ENCODE measurements at places on chromosomes 4 and X.
A peak's percentile ranks its signal among the peaks of the same experiment; 100 is the strongest.

GRCh38 chr4:98430708-98431403 is 169.7 kb downstream of the RAP1GDS1 start:
- no peak for DNase-seq

DNA sequence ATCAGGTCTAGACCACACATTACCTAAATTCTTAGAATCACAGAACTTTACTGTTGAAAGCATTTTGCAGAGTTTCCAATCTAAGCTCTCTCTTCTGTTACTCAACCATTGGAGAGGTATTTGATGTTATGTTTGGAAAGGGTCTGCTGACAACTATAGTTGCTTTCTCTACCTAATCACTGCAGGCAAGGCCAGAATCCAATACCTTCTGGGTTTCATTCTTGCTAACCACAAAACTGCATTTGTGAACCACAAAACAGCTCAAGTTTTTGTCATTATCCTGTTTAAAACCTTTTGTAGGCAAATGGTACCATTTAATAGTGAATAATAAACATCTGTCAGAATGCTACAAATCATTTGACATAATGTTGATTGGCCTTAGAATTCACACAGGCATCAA is 380.1 kb downstream of the GASK1B start:
- no peak for DNase-seq

- no peak for DNase-seq
These were observed 13.6 kb downstream of the ELOVL6 start for GRCh38 chr4:110184791-110185155.

GRCh38 chr4:37982736-37983135 is 22.5 kb downstream of the PTTG2 start:
- DNase-seq: no peak

DNA sequence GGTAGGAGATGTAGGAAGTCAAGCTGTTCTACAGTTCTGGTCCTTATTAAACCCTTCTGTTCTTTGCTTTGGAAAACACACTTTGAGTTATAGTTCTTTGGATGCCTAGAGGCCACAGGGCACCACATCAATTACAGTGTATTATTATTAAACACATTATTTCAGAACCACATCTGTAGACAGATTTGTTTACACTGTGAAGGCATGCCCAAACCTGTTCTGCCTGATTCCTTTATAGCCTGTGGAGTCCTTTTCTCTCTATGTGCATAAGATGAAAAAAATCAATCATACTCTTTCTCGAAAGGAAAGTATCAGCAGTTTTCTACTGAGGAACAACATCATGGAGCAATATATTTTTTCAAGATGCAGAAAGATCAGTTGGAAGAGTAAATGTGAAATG is 371.3 kb upstream of the INTU start:
- DNase-seq: no peak

DNA sequence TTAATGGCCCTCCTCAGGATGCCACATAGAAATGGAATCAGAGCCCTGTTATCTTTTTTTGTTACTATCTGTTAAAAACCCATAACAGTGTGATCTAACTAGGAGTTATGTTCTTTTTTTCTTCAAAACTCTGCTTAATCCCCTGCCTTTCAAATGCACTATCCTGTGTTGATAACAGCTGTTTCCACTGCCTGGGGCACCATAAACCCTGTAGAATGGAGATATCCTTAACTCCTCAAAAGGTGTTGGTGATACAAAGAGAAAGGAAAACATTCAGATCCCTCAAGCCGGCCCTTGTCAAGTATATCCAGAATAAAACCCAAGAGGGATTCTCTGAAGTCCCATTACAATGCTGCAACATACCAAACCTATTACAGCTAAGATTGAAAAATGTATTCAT is 108.6 kb downstream of the ACTRT1 start:
- DNase-seq: no peak

- DNase-seq: no peak
These were observed 525.3 kb upstream of the MAGEB2 start for GRCh38 chrX:29690061-29690460.

- DNase-seq: no peak
These were observed 1.7 kb upstream of the PCDH10 start for GRCh38 chr4:133147286-133147821.

DNA sequence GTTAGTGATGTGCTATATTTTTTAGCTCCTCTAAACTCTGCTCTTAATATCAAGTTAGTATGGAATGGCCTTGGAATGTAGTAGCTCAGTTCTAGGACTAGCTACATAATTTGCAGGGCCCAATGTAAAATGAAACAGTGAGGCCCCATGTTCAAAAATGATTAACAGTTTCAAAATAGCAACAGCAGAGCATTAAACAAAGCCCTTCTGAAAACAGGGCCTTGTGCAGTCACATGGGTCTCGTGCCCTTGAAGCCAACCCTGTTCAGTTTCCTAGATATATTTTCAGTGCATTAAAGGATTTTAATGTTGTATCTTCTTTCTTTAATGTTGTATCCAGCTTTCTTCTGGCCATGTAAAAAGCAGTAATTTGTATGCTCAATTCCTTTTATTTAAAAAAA is 82.1 kb downstream of the TASL start:
- no peak for DNase-seq

DNA sequence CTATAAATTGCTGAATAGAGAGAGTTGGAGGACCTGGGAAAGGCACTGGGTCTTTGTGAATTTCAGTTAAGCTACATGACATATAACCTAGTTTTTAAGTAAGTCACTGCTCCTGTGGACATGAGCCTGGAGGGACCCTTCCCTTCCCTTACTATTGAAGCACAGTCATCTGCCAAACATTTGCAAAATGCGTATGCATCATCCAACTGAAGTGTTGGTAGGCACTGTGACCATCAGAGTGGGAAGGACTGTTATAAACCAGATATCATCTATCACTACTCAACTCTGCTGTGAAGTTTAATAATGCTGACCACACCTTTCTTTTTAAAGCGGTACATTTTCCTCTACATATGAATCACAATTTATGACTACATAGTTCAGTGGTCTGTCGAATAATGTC is 5.2 kb downstream of the GABRA3 start:
- DNase-seq: no peak

GRCh38 chr4:185730849-185731608 is 81.0 kb downstream of the SORBS2 start:
- DNase-seq: no peak

DNA sequence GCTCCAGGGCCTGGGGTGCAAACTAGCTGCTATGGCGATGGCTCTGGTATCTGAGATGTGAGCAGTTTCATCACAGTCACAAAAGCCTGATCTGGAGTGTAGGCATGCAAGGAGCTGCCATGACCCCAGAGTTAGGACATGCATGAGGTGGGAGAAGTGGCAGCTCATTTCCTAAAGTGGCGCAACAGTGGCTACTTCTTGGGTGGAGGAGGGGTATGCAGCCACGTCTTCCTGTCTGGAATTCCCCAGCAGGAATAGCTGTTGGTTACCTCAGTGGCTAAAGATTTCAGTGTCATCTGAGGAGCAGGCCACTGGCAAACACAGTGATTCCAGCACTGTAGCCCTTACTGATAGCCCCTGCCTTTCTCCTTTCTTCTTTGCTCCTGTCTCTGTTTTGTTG is 1382.5 kb downstream of the C4orf33 start:
- no peak for DNase-seq

DNA sequence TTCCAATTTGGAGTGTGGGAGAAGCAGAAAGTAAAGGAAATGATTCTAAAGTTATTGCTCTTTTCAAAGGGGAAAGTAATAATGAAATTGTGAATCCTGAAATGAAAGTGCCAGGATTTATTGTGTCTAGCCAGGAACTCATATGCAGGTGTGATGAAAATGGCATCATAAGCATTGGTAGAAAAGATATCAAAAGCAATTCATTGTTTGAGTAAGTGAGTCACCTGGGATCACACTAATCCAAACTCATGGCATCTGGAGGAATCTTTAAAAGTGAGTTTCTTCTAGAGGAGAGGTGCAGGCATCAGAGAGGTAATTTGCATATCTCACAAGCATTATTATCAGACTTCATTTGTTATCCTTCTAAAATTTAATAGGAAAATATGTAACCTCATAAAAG is 84.7 kb downstream of the LARP7 start:
- no peak for DNase-seq

DNA sequence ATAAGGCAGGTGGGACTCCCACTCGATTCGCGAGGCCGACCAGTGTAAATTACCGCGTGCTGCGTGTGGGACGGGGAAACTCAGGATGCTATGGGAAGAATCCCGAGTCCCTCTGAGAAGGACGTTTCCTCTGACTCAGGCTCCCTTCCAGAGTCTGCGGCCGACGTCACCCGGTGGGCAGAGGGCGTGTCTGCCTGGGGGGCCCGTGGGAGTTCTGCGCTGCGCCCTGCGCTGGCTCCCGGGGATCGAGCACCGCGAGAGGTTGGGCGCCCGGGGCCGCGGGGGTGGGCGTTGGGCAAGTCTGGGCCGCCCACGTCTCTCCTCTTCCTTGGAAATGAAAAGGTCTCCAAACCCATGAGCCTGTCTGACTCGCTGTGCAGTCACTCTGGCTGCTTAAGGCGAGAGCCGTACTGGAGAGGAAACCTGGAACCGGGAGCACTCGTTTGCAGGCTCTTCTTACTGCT is 568 bp downstream of the NIPAL1 start:
- DNase-seq: peak; percentile 19

DNA sequence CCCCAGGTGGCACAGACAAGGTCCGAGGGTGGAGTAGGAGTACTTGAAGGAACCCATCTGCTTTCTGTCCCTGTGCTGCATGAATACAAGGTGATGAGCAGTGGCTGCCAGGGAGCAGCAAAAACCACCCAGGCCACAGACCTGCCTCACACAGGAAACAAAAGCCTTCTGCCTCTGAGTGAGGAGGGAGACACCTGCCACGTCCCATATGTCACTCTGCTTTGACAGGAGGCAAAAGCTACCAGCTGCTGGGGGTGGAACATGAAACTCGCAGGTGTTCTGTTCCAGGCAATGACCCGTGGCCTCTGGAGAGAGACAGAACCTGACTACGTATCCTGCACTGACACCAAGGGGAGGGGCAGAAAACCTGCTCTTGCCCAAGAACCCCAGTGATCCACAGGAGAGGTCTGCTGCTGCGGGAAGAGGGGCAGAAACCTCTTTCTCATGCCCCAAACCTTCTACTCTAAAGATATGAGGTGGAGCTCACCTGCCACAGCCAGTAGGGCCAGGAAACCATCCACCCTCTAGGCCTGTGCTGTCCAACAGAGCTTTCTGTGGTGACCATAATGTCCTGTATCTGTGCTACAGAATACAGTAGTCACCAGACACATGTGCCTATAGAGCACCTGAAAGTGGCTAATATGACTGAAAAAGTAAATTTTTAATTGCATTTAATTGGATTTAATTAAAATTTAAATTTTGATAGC is 172.9 kb downstream of the PRDM5 start:
- no peak for DNase-seq

DNA sequence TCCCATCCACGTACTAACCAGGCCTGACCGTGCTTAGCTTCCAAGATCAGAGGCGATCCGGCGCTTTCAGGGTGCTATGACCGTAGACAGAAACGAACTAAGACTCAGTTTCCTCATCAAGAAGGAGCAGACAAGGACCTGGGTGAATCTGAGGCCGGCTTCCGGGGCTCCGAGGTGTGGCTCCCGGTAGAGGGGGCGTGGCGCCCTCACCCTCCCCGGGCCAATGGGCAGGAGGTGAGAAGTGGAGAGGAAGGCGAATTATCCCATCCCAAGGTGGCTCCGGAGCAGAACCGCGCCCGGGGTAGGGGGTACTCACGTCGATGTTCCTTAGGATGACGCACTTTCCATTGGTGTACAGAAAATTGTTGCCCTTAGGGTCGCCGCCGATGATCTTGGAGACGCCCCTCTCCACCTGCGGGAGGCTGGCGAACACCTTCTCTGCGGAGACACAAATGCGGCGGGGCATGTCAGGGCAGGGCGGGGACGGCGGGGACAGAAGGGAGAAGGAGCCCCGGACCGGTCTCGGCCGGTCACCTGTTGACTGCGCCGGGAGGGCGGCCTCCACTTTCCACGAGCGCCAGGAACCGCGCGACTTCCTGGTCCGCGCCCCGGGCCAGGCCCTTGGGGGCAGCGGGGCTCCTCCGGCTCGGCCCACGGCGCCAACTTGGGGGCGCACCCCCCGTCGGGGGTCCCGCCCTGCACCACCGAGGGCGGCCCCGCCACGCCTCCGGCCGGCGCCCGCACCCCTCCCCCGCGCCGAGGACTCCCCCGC is 616 bp downstream of the WDR1 start:
- peak; percentile 20 for DNase-seq

GRCh38 chr4:109177096-109177810 is 125.2 kb downstream of the COL25A1 start:
- DNase-seq: no peak

DNA sequence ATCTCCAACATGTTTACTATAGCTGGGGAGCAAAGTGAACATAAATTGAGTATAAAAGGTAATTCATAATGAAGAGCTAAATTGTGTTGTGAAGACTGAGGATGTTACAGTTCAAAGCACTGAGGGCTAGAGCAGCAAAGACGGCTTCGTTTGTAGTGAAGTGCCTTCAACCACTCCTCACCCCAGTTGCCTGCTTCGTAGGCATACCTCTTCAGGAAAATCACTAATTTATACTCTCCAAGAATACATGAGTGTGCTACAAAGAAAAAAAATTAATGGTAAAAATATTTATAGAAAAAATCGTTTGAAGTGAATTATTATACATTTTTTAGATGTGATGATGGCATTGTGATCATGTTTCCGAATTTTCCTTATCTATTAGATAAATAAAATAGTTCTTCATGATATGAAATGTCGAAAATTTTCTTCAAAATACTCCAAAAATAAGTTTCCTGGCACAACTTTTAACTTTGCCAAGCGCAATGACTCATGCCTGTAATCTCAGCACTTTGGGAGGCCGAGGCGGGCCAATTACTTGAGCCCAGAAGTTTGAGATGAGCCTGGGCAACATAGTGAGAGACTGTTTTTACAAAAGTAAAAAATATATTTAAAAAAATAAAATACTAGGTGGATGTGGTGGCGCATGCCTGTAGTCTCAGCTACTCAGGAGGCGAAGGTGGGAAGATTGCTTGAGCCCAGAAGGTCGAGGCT is 41.6 kb downstream of the ZFP42 start:
- DNase-seq: no peak

- no peak for DNase-seq
These were observed 25.2 kb upstream of the PRSS48 start for GRCh38 chr4:151251603-151252304.

- DNase-seq: no peak
These were observed 78.3 kb downstream of the CRLF2 start for GRCh38 chrX:1134156-1134555.
